Activated T-helper 17 cell treated with anti-CD3 and anti-CD28 coated beads, Interleukin-2, amount 50 U/mL, for 72 hours (primary cell): ENCODE measurements at places on chromosomes 3 and 15. TPM values are rescaled to one million over a fixed set of nuclear protein-coding genes. Genes with fewer than 3 reads are reported as not detected.

Gene ATG3
- total RNA-seq: 65.3 TPM

Gene CAMP
- not detected for total RNA-seq

- ATAC-seq: no peak
These were observed 169.5 kb downstream of the PLD1 start for GRCh38 chr3:171640520-171641412.

- ATAC-seq: no peak
These were observed 99.6 kb downstream of the PGPEP1L start for GRCh38 chr15:98907927-98908471.

DNA sequence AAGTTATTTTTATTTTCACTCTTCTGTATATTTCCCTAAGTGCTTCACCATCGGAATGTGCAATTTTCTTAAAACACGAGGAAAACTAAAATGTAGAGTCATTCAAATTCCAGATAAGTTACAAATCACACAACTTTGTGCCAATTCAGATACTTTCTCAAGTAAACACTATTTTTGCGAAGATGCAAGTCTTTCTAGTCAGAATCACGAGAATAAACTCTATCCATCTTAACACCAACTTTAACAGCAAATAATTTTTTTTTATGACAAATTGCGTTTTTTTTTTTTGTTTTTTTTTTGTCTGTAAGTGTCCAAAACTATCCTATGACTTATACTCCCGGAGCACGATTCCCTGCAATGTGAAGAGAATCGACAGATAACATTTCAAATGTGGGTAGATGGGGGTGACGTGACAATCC lies 1.3 kb downstream of the STAG1 start:
- no peak for ATAC-seq

GRCh38 chr3:130963878-130964277 lies 62.7 kb downstream of the ASTE1 start:
- no peak for ATAC-seq
